Activated CD4-positive, alpha-beta memory T cell treated with anti-CD3 and anti-CD28 coated beads, Interleukin-2, amount 10 ng/mL, durations not matched to agents 7 days and 5 days (primary cell): ENCODE measurements at places on chromosomes 16 and 17. TPM values are rescaled to one million over a fixed set of nuclear protein-coding genes. Genes with fewer than 3 reads are reported as not detected.

- no peak overlapping the region for H3K27ac ChIP-seq
- peaks cover 78% of the 10 kb centered on the region for H3K4me1 ChIP-seq
- H3K27me3 ChIP-seq, result no peaks in the 10 kb centered on the region
- H3K4me3 ChIP-seq, result no peak overlapping the region
- no peak for DNase-seq
Observed at GRCh38 chr17:80864751-80865150, 126.9 kb upstream of the CHMP6 start.

Gene RCVRN
- not detected for total RNA-seq

DNA sequence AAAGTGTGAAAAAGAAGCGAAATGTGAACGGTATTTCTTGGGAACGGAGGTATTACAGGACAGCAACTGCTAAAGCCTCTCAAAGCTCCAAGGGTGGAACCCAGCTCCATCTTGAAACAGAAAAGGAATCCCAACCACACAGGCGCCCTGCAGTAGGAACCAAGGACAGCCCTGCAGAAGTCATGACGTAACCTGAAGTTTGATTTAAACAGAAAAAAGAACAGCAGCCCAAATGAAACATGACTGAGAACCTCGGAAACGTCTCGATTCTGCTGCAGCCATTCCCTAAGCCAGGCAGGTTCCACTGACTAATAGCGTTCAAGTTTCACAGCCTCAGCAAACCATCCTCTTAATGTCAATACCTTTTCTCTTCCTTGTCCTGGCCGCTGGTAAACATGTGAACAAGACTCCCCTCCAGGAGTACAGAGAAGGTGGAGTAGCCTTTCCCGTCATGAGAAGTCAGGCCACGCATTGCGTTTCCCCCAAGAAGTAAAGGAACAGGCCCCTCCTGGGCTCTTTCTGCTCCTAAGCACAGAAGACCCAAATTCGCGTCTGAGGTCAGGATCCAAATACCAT lies 20.1 kb downstream of the SIAH1 start:
- H3K4me1 ChIP-seq, result peaks cover 55% of the 10 kb centered on the region
- no peak for DNase-seq

DNA sequence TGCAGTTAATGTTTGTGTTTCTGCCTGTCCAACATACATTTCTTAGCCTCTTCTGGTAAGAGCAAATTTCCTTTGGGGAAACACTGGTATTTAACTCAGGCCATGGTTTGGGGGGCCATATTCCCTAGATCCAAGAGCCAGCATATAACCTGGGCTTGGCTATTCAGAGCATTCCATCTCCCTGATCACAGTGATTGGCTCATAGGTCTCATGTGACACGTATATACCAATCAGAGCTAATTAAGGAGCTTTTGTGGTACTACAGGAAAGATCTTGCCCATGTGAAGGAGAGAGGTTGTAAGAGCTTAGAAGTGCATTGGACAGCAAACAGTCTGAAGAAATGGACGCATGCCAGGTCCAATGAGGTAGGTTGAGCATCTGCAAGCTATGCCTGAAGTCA lies 33.4 kb upstream of the GPR139 start:
- no peak for DNase-seq
- no peaks in the 10 kb centered on the region for H3K4me1 ChIP-seq
- no peak overlapping the region for H3K4me3 ChIP-seq
- no peak overlapping the region for H3K27ac ChIP-seq
- H3K36me3 ChIP-seq, result no peaks in the 10 kb centered on the region

Gene PRRT2
- 1.0 TPM for total RNA-seq

- no peaks in the 10 kb centered on the region for H3K36me3 ChIP-seq
- no peak overlapping the region for H3K27ac ChIP-seq
Observed at GRCh38 chr16:11424118-11424460, 78.8 kb downstream of the RMI2 start.

DNA sequence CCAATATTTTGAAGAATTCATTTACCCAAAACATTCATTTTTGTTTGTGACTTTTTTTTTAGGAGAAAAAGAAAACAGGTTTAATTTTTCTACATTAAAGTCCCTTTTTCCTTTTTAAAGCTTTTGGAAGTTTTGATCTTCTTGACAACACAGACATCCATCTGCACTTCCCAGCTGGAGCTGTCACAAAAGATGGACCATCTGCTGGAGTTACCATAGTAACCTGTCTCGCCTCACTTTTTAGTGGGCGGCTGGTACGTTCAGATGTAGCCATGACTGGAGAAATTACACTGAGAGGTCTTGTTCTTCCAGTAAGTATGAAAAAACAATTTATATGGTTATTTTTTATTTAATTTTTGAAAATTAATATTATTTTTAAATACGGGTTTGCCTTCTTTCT lies 37.2 kb downstream of the SIAH1 start:
- no peak for DNase-seq
- no peaks in the 10 kb centered on the region for H3K4me1 ChIP-seq
- no peak overlapping the region for H3K4me3 ChIP-seq

GRCh38 chr17:78650093-78650715 lies 73.0 kb upstream of the DNAH17 start:
- peaks cover 8% of the 10 kb centered on the region for H3K27me3 ChIP-seq
- no peak for DNase-seq
- H3K36me3 ChIP-seq, result peaks cover 27% of the 10 kb centered on the region
- peaks cover 22% of the 10 kb centered on the region for H3K4me1 ChIP-seq
- H3K4me3 ChIP-seq, result no peak overlapping the region

Gene CHST4
- not detected for total RNA-seq

- DNase-seq, result no peak
- no peaks in the 10 kb centered on the region for H3K4me1 ChIP-seq
- H3K27ac ChIP-seq, result no peak overlapping the region
- H3K4me3 ChIP-seq, result no peak overlapping the region
Observed at GRCh38 chr16:10076037-10076436, 106.2 kb downstream of the GRIN2A start.

- no peak overlapping the region for H3K4me3 ChIP-seq
- peaks cover 27% of the 10 kb centered on the region for H3K4me1 ChIP-seq
- no peak for DNase-seq
- no peak overlapping the region for H3K27ac ChIP-seq
- no peaks in the 10 kb centered on the region for H3K27me3 ChIP-seq
Observed at GRCh38 chr16:24773771-24774427, 44.4 kb downstream of the TNRC6A start.

Gene KRT9
- not detected for total RNA-seq

Gene RAC3
- total RNA-seq, result 8.1 TPM

- H3K36me3 ChIP-seq, result peaks cover 3% of the 10 kb centered on the region
- H3K4me1 ChIP-seq, result peaks cover 19% of the 10 kb centered on the region
- no peak overlapping the region for H3K4me3 ChIP-seq
- H3K27ac ChIP-seq, result no peak overlapping the region
Observed at GRCh38 chr17:74860872-74861661, 1.4 kb upstream of the GRIN2C start.

Gene PYY
- not detected for total RNA-seq

Gene CCL8
- not detected for total RNA-seq

GRCh38 chr17:53628011-53628410 lies 194.7 kb upstream of the KIF2B start:
- no peak for DNase-seq
- H3K36me3 ChIP-seq, result no peaks in the 10 kb centered on the region
- H3K27me3 ChIP-seq, result no peaks in the 10 kb centered on the region
- H3K4me3 ChIP-seq, result no peak overlapping the region
- H3K27ac ChIP-seq, result no peak overlapping the region

Gene SRL
- total RNA-seq, result not detected

DNA sequence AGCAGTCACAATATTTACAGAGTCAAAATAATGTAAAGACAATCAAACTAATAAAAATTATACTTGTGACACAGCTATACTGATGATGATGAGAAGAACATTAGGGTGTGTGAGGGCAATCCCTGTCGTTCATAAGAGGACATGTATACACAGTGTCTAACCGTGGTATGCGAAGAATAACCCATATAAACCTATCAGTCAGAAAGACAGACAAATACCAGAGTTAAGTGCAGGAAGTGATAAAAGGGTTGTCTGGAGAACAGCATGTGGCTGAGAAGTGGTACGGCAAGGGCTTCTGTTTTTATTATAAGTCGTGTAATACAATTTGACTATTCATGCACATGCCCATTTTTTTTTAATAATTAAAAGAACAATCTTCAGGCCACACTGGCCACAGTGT lies 46.7 kb downstream of the LMF1 start:
- H3K27me3 ChIP-seq, result no peaks in the 10 kb centered on the region
- H3K4me1 ChIP-seq, result no peaks in the 10 kb centered on the region
- DNase-seq, result no peak
- no peak overlapping the region for H3K27ac ChIP-seq
- peaks cover 17% of the 10 kb centered on the region for H3K36me3 ChIP-seq

GRCh38 chr16:58608601-58609136 lies 21.0 kb downstream of the CNOT1 start:
- H3K27ac ChIP-seq, result no peak overlapping the region
- DNase-seq, result no peak
- H3K27me3 ChIP-seq, result no peaks in the 10 kb centered on the region
- no peak overlapping the region for H3K4me3 ChIP-seq
- H3K4me1 ChIP-seq, result peaks cover 18% of the 10 kb centered on the region
- H3K36me3 ChIP-seq, result peaks cover 40% of the 10 kb centered on the region

DNA sequence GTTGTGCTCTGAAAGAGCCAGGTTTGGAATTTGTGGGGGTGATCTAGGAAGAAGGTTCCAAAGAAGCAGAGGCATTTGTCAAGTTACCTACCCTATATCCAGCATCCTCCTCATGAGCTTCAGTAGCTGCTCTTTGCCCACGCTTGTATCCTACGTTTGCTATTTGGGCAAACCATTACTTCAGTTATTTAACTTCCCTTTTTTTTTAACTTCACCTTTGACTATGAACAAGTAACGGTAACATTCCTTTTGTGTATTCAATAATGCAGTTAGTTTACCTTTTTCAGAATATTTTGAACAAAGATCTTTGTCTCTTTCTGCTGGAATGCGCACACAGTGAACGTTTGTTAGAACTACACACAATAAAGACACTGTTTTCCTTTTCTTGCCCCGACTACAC lies 41.5 kb downstream of the CYB5B start:
- H3K27me3 ChIP-seq, result no peaks in the 10 kb centered on the region
- peaks cover 56% of the 10 kb centered on the region for H3K4me1 ChIP-seq
- DNase-seq, result no peak
- H3K36me3 ChIP-seq, result peaks cover 50% of the 10 kb centered on the region
- H3K4me3 ChIP-seq, result no peak overlapping the region

- H3K36me3 ChIP-seq, result peaks cover 63% of the 10 kb centered on the region
- H3K4me1 ChIP-seq, result peaks cover 68% of the 10 kb centered on the region
- DNase-seq, result no peak
- H3K27ac ChIP-seq, result peak overlapping the region; percentile 94
- peak overlapping the region; percentile 93 for H3K4me3 ChIP-seq
- H3K27me3 ChIP-seq, result no peaks in the 10 kb centered on the region
Observed at GRCh38 chr17:56835264-56835585, 1.3 kb downstream of the DGKE start.

DNA sequence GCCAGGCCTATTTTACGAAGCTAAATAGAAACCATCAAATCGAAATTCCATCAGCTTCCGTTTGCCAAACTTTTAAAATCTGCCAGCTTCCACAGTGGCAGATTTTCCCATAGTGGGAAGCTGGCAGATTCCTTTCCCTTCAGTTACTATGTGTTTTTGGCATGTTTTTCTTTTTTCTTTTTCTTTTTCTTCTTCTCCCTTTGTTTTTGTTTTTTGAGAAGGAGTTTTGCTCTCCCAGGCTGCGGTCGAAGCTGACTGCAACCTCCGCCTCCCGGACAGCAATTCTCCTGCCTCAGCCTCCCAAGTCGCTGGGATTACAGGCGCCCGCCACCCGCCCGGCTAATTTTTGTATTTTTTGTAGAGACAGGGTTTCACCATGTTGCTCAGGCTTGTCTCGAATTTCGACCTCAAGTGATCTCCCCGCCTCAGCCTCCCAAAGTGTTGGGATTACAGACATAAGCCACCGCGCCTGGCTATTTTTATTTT lies 684 bp upstream of the CWC25 start:
- peak overlapping the region; percentile 99 for H3K4me3 ChIP-seq
- H3K36me3 ChIP-seq, result peaks cover 24% of the 10 kb centered on the region
- H3K4me1 ChIP-seq, result peaks cover 33% of the 10 kb centered on the region
- peak overlapping the region; percentile 98 for H3K27ac ChIP-seq
- no peak for DNase-seq
- H3K27me3 ChIP-seq, result no peaks in the 10 kb centered on the region

DNA sequence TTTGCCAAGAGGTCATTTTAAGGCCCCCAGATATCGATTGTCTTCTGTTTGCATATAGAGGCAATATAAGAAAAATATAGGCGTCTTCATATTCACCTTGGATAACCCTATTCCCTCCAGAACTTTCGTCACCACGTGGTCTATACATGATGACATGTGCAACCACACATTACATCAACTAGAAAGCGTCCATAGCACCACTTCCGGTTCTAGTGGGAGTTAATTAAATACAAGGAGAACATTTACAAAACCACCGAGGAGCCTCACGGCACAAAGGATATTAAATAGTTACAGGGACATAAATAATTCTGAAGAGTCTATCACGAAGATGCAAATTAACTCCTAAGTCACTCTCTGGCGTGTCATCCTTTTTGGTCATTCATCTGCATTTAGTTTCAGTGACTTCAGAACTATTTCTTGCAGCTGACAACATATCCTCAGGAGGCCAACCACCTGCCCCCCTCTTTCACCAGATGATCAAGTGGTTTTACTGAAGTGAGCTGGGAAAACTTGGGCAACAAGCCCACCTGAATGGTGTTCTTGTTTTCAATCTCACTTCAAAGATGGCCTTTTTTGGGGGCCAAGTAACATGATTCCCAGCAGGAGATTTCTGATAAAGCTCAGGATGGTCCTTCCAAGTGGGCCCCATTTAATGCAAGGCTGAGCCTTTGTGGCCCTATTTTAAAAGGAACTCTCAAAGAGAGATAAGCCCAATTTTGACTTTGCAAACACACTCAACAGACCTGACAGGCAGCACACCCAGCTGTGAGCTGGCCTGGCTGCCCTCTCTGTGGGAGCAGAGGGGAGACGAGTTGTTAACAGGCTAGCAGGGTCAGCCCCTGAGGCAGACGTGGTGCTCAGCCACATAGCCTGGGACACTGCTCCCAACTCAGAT lies 15.3 kb downstream of the CMTM3 start:
- no peak overlapping the region for H3K27ac ChIP-seq
- H3K27me3 ChIP-seq, result no peaks in the 10 kb centered on the region
- H3K4me1 ChIP-seq, result peaks cover 6% of the 10 kb centered on the region

Gene GDPD1
- 4.7 TPM for total RNA-seq

Gene CES4A
- total RNA-seq, result 39.3 TPM

DNA sequence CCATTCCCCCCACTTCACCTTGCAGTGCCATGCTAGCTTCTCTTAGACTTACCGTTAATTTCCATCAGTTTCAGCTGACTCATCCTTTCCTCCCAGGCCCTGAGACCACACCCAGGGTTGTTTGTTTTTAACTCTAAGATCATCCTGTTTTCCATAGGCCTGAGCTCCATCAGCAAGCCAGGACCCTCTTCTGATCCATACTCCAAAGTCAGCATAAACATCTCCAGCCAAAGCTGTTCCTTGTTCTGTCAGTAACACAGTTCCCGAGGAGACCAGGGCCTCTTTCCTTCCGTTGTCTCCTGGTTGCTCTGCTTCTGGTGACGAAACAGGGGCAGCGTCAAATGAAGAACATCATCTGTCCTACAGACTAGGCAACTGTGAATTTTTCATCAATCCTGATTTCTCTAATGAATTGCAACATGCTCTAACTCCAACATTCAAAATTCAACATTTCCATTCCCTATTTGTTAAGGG lies 83.8 kb upstream of the HNF1B start:
- no peak overlapping the region for H3K4me3 ChIP-seq
- H3K36me3 ChIP-seq, result no peaks in the 10 kb centered on the region
- DNase-seq, result peak; percentile 24
- peaks cover 5% of the 10 kb centered on the region for H3K27me3 ChIP-seq

Gene SLC38A8
- not detected for total RNA-seq
